ENCODE measurements at places on chromosomes 1 and 21.

DNA sequence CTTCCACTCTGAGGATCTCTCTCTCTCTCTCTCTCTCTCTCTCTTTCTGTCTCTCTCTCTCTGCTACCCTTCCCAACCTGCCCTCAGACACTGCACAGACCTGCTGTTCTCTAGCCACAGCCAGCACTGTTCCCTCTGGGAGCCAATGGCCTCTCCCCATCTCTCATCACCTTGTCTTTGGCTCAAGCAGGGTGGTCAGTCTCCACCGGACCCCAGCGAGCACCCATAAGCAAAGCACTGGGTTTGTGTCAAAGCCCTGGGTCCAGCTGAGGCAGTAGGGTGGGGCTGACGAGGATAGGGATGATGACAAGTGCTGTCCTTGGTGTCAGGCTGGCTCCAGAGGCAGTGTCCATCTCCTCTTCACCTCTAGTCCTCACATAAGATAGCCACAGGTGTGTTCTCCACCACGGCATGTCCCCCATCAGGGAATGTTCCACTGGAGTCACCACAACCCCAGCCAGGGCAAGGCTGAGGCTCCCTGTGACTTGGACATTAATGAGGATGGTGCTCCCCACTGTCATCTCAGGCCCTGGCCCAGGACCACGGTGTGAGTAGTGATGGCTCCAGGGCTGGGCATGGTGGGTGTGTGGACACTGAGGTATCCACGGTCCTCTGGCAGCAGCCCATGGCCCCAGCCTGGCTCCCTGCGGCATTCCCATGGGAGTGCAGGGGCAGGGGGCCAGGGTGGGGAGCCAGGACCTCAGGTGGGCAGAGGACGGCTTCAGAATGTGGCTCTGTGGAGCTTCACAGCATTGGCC is 8.4 kb upstream of the GOLT1A start:
- DNase-seq: no peak

- peak; percentile 54 for DNase-seq
These were observed 332.6 kb downstream of the PBX1 start for GRCh38 chr1:164891615-164892014.

DNA sequence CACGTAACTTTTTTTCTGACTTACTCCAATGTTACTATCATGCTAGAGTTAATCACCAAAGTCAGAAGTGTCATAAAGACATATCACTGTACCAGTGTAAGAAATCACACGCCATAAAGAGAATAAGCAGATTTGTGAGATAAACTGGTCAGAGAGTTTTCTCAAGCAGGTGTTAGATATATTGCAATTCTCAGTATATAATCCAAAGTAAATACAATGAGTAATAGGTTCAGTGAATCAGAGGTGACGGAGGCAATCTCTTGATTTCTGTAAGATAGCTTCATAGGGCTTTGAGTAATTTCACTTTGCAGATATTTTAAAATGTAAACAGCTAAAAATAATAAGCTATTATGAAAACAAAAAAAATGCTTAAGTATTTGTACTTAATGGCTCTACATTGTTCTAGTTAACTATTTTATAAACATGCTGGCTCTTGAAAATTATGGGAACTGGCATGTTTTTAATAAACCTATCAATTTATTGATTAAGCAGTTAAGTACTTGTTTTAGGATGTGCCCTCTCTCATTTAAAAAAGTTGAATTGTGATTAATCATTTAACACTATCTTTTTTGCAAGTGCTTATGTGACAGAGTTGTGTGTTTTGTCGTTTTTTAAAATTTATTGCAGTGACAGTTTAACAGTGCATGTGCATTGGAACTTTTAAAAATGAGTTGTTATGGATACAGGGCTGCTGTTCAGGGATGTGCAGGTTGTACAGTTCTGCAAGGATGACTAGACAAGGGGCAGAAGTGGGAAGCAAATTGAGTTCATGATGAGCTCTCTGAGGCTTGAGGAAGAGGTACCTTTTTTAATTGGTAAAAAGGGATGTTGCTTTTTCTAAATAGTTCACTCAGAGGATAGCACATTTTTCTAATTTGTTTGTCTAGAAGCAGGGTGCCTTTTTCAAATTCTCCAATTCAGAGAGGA is 119.1 kb downstream of the USP25 start:
- DNase-seq: peak; percentile 82

DNA sequence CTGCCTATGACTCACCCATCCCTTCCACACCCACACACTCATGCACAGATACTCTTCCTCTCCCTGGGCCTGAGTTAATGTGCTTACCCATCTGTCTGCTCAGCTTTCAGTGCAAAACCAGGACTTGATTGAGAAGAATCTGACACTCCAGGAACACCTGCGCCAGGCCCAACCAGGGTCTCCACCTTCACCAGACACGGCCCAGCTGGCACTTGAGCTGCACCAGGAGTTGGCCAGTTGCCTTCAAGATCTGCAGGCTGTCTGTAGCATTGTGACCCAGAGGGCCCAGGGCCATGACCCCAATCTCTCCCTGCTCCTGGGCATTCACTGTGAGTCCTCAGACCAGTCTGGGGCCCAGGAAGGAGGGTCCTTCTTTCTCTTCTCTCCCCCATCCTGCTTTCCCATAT is 3.5 kb upstream of the SH3BGRL3 start:
- no peak for DNase-seq

GRCh38 chr1:71780681-71781080 is 501.7 kb downstream of the NEGR1 start:
- DNase-seq: no peak

- peak; percentile 39 for DNase-seq
These were observed 4.0 kb downstream of the CASQ2 start for GRCh38 chr1:115764541-115764940.

DNA sequence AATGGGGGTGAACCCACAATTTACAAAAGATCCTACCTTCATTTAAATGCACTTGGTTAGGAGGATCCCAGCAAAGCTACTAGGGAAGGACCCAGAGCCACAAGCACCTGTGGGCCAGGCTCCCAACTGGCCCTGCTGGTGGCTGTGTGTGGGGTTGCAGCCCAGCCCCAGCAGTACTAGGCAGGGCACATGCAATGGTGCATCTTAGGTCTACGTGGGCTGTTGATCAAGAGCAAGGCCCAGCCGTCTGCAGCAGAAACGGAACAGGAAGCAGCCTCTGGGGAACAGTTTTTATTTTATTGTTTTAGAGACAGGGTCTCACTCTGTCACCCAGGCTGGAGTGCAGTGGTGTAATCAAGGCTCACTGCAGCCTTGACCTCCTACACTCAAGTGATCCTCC is 134.1 kb upstream of the RAB4A start:
- DNase-seq: no peak

GRCh38 chr21:38814126-38815059 is 8.7 kb downstream of the ETS2 start:
- no peak for DNase-seq

DNA sequence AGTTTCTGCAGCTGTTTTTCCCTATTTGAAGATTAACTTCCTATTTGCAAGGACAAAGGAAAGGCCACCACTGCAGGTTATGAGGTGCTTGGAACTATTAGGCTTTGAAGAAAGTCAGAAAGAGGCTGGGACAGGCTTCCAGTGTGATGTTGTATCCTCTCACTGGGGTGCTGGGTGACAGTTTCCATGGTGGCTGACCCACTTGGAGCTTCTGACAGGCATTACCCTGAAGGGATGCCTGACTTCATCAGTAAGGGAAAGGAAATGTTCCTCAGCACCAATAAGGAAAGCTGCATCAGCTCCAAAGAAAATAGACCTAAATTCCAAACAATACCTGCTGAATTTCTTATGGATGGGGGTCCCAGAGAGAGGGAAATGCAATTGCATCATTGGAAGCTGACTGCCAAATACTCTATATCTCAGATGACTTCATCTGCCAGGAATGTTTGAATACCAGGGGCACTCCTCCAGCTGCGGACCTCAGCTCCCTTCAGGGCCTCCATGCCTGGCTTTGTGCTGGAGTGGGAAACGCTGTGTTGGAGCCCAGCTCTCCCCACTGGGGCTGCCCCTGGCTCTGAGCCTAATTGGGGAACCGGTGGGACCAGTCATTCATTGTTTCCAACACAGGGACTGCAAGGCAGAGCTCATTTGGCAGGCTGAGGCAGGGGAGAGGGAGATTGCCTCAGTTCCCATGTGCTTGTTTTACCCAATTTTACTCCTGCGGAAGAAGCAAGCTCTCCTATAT is 76.6 kb downstream of the RGL1 start:
- DNase-seq: peak; percentile 44

DNA sequence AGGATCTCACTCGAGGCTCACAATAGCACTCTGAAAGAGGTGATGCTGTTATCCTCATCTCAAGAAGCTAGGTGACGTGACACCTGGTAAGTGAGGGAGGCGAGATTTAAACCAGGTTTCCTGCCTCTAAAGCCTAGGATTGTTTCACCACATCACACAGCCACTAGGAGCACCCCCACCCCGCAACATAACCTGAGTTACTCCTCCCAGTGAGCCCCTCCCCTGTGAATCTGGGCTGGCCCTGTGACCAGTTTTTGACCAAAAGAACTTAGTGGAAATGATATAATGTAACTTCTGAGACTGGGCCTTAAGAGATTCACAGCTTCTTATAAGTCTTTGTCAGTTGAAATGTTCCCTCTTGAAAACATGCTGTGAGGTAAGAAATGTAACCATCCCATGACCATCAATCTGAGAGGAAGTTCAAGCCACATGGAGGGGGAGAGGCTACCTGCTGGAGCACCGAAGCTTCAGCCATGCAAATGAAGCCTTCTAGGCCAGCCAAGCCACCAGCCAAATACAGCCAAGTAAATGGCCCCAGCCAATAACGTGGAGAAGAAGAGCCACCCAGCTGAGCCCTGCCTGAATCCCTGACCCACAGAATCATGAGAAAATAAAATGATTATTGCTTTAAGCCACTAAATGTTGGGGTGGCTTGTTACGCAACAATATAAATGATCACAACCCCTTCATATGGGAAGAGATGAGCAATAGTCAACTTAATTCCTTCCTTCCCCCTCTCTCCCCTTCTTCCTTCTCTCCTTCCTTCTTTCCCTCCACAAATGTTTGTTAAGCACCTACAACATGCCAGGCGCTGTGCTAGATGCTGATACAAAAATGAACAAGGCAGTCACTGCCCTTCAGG is 61.0 kb upstream of the FAM20B start:
- DNase-seq: no peak

DNA sequence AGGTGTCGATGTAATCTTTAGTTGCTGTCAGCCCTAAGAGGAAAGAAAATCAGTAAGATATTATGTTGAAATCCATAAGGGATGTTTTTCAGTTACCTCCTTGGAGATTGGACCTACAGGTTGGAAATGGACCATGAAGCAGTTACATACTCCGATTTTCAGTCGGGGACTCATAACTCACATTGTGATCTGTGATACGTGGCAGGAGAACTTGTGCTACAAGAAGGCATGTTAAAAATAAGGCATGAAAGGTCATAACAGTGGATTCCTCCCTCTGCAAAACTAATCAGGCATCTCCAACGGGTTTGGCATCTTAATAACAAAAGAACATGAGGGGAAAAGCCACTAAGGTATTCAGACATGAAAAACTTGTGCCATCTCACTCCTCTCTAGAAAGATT is 111.2 kb upstream of the CACHD1 start:
- no peak for DNase-seq

DNA sequence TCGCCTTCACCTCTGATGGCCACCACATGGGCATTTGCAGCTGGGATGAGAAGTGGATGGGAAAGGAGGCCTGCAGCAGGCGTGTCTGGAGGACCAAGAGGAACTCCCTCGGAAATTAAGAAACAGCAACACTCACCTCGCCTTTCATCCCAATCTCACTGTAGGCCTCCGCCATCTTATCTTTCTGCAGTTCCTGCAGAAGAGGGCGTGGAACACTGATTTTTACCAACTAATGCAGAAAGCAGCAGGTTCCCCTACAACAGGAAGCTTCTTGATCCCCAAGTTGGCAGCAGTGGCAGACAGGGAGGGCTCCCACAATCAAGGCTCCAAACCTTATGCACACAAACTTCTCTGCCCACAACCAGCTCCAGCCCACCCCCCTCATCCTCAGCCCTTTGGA is 84.4 kb downstream of the CD247 start:
- DNase-seq: no peak

- no peak for DNase-seq
These were observed 14.8 kb downstream of the MFSD2A start for GRCh38 chr1:39969531-39970270.

DNA sequence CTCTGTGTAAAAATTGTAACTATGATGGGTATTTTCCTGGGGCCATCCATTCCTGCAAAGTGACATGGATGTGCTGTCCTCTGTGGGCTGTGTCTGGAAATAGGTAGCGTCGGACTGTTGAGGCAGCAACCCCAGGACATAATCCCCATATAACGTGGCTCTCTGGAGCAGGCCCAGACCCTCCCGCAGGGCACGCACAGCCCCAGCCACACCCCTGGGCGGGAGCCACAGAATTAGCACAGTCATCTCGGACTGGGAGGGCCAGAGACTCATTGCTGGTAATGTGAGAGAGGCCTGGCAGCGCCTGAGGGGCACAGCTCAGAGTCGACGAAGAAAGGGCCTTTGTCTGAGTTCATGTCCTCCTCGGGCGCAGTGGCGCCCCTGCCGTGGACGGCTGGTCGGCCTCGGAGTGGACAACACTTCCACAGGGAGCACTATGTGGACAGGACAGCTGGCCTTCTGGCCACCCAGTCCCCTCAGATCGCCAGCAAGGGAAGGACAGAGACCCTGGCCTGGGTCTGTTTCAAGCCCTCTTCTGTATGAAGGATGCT is 20.1 kb downstream of the SIM2 start:
- DNase-seq: no peak

DNA sequence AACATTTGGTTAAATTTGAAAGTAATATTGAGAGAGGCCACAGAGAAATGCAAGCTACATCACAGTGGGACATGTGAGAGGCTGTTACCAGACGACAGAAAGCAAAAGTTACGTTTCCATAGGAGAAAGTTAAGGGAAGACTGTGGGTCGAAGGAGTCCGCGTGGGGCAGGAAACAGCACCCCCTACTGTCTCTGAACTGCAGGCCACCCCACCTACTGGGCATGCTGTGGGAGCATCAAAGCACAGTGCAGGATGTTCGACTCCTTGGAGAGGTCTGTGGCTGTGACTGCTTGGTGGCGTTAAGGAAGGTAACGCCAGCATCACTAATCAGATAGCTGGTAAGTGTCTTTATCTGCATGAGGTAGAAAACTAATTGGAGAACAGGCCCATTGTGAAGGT is 123.9 kb downstream of the PTBP2 start:
- DNase-seq: peak; percentile 59

DNA sequence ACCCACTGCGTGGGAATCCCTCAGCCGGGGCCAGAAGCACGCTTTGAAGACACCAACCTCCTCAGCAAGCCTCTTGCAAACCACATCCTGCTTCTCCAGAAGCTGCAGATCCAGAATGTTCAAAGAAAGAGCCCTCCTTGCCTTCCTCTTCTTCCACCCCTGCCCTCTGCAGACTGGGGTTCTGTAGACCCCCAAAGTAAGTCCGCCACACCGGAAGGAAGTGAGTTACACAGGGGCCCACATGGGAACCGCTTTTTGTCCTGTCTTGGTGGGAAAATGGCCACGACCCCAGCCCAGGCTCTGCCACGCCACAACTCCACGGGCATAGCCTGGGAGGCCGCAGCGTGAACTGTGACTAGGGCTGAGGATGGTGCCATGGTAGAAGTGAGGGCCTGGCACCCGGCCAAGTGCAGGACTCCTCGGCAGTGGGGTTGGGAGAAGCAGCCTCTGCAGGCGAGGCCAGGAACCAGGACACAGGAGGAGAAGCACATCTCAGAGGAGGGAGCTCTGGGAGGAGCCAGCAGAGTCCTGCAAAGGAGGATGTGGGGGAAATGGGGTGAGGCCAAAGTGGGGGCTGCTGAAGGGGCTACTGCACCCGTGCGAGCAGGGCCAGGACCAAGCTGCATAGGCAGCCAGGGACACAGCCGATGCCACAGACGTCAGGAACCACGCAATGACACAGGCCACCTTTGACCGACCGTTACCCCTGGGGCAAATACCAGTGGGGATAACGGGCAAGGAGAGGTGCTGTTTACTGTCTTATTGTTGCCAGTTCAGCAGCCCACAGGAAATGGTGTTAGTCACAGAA is 30.9 kb downstream of the PDE9A start:
- no peak for DNase-seq
